ENCODE measurements at places on chromosomes 12 and 14.

DNA sequence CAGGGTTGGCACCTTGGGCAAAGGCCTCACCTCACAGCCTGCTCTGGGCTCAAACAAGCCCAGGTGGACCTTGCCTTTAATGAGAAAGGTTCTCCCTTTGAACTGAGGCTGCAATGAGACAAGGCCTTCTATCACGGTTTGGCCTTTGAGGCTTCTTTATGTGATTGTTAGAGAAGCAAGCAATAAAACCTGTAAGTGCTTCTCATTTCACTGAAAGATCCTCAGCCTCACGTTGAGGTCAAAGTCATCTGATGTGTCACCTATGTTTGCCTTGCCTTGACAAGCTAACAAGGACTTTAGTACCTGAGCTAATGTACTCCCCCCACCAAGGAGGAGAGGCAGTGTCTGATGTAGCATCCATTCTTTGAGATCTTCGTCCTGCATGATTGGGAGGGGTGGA is 155.9 kb upstream of the RBM19 start:
- DNase-seq, result no peak

GRCh38 chr12:32603858-32604257 is 75.2 kb upstream of the DNM1L start:
- peak; percentile 21 for DNase-seq

DNA sequence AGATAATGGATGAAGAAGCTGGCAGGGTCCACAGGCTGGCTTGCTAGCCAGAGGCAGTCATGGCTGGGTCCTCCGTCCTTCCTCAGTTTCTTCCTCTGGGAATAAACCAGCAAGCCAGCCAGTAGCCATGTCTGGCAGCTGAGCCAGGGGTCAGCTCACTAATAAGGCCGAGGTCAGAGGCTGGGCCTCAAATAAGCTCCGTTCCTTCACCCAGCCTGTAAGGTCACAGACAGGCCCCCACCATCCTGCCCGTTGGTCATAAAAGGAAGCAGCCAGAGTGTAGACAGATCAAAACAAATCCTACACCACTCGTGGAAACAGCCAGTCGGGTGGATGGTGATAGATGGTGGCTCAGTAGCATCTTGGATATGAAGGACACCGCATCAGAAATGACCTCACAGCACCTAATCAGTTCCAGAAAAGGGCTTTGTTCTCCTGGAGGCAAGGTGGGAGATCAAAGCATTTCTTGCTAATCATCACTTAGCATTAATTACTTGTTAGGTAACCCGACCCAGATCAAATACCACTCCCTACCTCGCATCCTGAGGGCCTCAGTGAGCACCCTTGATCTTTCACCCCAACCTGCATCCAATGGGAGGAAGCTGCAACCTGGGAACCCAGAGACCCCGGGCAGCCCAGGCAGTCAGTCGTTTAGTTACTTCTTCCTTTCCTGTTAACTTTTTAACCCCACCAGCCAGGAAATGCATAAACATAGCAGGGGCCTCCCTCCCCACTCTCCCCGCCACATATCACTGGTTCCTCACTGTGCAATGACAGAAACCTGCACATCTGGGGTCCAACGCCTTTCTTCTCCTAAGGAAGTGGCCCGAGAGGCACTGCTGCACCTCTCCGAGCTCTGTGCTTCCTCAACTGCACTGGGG is 90.2 kb downstream of the KDM2B start:
- no peak for DNase-seq

DNA sequence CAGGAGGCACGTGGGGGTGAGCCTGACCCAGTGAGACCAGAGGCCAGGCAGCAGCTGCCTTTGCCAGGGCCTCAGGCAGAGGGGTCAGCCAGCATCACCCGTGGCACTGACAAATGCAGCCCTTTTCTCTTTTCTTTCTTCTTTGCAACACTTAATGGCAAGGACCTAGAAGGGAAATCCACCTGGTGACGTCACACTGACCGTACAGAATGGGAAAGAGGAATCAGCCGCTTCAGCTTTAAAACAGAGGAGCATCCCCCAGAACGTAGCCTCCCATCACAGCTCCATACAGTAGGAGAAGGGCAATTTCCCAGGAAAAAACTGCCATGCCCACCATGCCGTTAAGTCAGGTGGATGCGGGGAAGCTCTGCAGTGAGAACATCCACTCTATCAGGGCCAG is 228.1 kb downstream of the SLC15A4 start:
- DNase-seq, result no peak

DNA sequence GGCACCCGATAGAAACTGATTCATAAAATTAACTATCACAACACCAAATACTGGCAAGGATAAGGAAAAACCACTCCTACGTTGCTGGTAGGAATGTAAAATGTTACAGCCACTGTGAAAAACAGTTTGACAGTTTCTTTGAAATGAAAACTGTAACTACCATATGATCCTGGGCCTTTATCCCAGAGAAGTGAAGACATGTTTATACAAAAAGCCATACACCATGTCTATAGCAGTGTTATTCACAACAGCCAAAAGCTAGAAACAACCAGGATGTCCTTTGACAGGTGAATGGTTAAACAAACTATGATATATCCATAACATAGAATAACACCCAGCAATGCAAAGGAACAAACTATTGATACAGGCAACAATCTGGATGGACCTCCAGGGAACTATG is 3.7 kb upstream of the C14orf132 start:
- no peak for DNase-seq
